Cardiac fibroblast (primary cell): ENCODE measurements at places on chromosomes 7 and 10.

DNA sequence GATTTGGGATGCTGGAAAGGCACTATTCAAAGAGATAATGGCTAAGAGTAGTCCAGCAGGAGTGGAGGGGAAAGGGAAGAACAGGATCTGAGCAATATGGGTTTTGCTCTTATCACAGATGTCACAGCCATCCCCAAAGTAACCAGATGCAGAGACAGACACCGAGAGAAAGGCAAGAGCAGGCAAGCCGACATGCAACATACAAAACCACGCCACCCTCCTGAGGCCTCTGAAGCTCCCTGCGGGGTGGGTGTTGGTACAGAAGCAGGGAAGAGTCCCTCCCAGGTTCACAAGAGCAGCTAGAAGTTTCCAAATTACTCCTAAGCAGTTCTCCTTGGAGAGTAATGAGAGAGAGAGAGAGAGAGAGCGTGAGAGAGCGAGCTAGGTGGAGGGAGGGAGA is 10.8 kb upstream of the C10orf53 start:
- DNase-seq = no peak

GRCh38 chr10:772227-772637 is 82.8 kb upstream of the DIP2C start:
- no peak for DNase-seq

- DNase-seq = peak; percentile 66
Measured at GRCh38 chr10:94066411-94066810, 72.7 kb downstream of the PLCE1 start.

GRCh38 chr7:151825721-151826120 is 51.2 kb downstream of the PRKAG2 start:
- DNase-seq = no peak

- DNase-seq = no peak
Measured at GRCh38 chr10:30817541-30817940, 188.0 kb upstream of the LYZL2 start.

GRCh38 chr7:1461646-1462375 is 2.5 kb upstream of the MICALL2 start:
- DNase-seq = no peak

GRCh38 chr7:2566348-2566889 is 7.6 kb downstream of the IQCE start:
- peak; percentile 1 for DNase-seq

- peak; percentile 65 for DNase-seq
Measured at GRCh38 chr7:155665957-155666287, 21.5 kb downstream of the RBM33 start.
